ENCODE measurements at places on chromosomes 16 and 17. TPM values are rescaled to one million over a fixed set of nuclear protein-coding genes. Genes with fewer than 3 reads are reported as not detected.
A peak's percentile ranks its signal among the peaks of the same experiment; 100 is the strongest.

DNA sequence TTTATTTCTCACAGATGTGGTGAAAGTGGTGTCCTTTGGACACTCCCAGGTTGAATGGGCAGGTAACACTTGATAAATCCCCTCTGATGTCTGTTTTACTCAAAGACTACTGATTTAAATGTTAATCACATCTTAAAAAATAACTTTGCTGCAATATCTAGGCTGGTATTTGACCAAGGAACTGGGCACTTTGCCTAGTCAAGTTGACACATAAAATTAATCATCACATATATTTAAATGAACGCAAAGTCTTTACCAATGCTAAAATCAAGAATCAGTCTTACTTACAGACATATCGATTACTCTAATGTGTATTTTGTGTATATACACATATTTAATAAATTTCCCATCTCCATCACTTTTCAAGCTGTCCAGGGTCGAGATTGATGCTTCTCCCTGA lies 7.0 kb downstream of the MT2A start:
- H3K36me3 ChIP-seq: no peaks in the 10 kb centered on the region
- no peak overlapping the region for H3K27ac ChIP-seq
- H3K4me3 ChIP-seq: no peak overlapping the region
- DNase-seq: no peak
- peaks cover 5% of the 10 kb centered on the region for H3K27me3 ChIP-seq
- peaks cover 15% of the 10 kb centered on the region for H3K4me1 ChIP-seq

- no peak overlapping the region for H3K27ac ChIP-seq
- no peaks in the 10 kb centered on the region for H3K27me3 ChIP-seq
- DNase-seq: no peak
- peaks cover 31% of the 10 kb centered on the region for H3K4me1 ChIP-seq
These were observed 29.7 kb upstream of the RMI2 start for GRCh38 chr16:11315510-11315909.

DNA sequence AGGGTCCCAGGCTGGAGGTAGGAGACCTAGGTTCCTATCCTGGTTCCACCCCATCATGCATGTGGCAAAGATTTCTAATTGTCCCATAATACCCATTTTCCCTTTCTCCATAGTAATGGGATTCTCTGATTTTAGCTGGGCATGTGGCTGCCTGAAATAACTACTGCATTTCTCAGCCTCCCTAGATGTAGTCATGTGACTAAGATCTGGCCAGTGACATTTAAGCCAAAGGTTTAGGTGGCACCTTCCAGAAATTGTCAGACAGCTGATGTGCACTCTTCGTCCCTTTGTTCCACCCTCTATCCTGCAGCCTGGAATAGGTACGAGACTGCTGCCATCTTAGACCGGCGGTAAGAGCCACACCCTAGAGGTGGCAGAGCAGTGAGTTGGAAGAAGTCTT lies 8.2 kb downstream of the NXPH3 start:
- no peak overlapping the region for H3K4me3 ChIP-seq
- no peak for DNase-seq
- no peaks in the 10 kb centered on the region for H3K4me1 ChIP-seq

- no peaks in the 10 kb centered on the region for H3K27me3 ChIP-seq
- no peak overlapping the region for H3K27ac ChIP-seq
- no peak overlapping the region for H3K4me3 ChIP-seq
- no peaks in the 10 kb centered on the region for H3K36me3 ChIP-seq
- no peak for DNase-seq
These were observed 12.5 kb downstream of the C17orf78 start for GRCh38 chr17:37388266-37388665.

DNA sequence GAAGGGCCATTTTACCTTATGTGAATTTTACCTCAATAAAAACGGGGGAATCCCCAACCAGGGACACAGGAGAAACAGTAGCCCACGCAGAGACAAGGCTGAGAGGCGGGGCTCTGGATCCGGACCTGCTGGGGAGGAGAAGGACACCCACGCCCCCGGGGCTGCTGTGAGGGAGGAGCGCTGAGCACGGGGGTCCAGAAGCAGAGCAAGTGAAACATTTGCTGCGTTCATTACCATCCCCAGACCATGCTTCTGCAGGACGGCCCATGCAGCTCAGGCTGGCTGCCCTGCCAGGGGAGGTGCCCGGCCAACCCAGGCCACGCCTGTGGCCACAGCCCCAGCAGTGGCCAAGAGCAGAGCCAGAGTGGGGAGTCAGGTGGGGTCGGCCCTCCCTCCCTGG lies 50.0 kb downstream of the KCNJ18 start:
- H3K36me3 ChIP-seq: no peaks in the 10 kb centered on the region
- no peaks in the 10 kb centered on the region for H3K27me3 ChIP-seq
- no peaks in the 10 kb centered on the region for H3K4me1 ChIP-seq
- no peak overlapping the region for H3K27ac ChIP-seq

GRCh38 chr17:28046034-28046825 lies 3.8 kb downstream of the NLK start:
- peak overlapping the region; percentile 59 for H3K4me3 ChIP-seq
- peaks cover 10% of the 10 kb centered on the region for H3K4me1 ChIP-seq
- H3K36me3 ChIP-seq: no peaks in the 10 kb centered on the region
- H3K27me3 ChIP-seq: no peaks in the 10 kb centered on the region
- H3K27ac ChIP-seq: no peak overlapping the region

- no peak overlapping the region for H3K27ac ChIP-seq
- no peak for DNase-seq
- H3K27me3 ChIP-seq: peaks cover 7% of the 10 kb centered on the region
These were observed 4.9 kb downstream of the ALOX15 start for GRCh38 chr17:4636474-4637100.

DNA sequence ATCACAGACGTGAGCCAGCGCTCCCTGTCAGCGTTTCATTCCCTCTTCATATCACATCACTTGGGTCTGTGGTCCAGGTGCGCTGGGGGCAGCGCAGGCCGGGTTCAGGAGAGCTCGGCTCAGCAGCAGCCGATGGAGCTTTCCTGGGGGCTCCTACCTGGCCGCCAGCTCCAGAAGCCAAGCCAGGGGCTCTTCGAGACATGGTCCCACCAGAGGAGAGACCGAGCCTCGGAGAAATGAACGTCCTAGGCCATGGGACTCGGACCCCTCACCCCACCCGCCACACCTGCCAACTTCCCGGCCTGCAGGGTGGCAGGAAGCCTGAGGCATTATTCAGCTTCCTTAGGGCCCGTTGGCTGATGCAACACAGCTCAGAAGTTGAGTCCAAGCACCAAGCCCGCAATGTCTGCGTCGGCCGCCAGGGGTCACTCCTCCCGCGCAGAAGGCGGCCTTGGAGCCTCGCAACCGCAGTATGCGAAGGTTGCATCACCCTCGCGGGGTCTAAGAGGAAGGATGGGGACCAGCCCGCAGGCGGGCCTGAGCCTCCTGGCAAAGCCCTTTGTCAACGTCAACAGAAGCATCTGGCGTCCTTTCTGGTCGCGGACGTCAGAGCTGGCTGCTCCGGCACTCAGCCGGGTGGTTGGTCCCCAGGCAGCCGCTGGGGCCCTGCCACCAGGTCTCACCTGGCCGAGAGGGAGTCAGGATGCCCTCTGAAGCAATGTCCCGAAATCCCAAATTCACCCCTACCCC lies 13.2 kb upstream of the KLHDC4 start:
- H3K27me3 ChIP-seq: no peaks in the 10 kb centered on the region
- DNase-seq: peak; percentile 80
- peaks cover 56% of the 10 kb centered on the region for H3K4me1 ChIP-seq
- no peaks in the 10 kb centered on the region for H3K36me3 ChIP-seq
- H3K27ac ChIP-seq: peak overlapping the region; percentile 72

- H3K27me3 ChIP-seq: no peaks in the 10 kb centered on the region
- no peaks in the 10 kb centered on the region for H3K36me3 ChIP-seq
- DNase-seq: no peak
- H3K27ac ChIP-seq: no peak overlapping the region
These were observed 252.6 kb upstream of the KCNJ16 start for GRCh38 chr17:69822314-69822875.

DNA sequence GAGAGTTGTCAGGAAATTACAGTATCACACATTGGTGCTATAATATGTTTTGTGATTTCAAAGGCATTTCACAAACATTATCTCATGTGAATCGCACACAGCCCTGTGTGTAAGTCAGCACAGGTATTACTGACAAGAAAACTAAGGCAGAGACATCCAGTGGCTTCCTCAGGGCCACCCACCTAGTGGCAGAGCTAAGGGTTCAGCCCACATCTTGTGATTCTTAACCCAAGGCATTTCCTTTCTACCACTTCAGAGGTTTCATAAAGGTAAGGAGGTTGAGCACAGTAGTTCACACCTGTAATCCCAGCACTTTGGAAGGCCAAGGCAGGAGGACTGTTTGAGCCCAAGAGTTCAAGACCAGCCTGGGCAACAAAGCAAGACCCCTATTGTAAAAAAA lies 58.2 kb downstream of the STX8 start:
- DNase-seq: no peak
- H3K27me3 ChIP-seq: no peaks in the 10 kb centered on the region
- H3K27ac ChIP-seq: no peak overlapping the region
- H3K4me3 ChIP-seq: no peak overlapping the region

DNA sequence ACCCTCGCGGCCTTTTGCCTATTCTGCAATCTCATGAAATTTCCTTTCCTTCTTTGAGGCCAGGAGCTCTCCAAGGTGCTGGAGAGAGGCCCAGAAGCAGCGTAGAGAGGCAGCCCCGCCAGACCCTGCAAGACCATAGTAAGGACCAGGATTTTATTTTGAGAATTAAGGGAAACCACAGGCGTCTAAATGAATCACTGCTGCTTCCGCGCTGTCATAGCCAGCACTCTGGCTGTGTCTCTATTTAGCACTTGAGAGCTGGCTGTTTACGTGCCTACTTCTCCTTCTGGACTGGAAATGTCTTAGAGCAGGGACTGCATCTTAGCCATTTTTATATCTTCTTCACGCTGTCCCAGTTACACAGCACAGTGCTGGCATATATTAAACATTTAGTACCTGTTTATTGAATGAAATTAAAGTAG lies 37.6 kb upstream of the PIRT start:
- no peaks in the 10 kb centered on the region for H3K4me1 ChIP-seq
- H3K27me3 ChIP-seq: no peaks in the 10 kb centered on the region
- DNase-seq: no peak
- no peaks in the 10 kb centered on the region for H3K36me3 ChIP-seq

Gene MTMR4
- 87.2 TPM for total RNA-seq

Gene CA10
- not detected for total RNA-seq

Gene NF1
- total RNA-seq: 29.4 TPM

Gene NPIPB4
- total RNA-seq: 67.4 TPM

All from GM12878 (cell line).